ENCODE measurements at places on chromosomes 4 and X.
A peak's percentile ranks its signal among the peaks of the same experiment; 100 is the strongest.

DNA sequence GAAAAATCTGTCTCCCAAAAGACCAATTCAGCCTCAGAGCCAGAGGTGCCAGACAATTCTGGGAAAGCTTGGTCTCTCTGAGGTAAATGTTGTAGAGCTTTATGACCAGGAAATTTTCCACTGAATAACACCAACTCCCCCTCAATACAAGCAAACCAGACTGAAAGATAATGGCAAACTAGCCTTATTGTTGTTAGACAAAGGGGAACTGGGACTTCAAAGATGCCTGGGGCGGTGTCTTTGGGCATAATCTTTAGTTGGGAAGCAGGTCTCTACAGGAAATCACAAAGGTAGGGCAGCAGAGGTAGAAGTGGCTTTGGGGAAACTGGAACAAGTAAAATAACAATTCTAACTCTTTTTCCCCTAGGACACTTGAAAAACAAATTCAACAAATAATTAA, 12.0 kb downstream of the COL4A6 start:
- DNase-seq: no peak

- no peak for DNase-seq
Measured at GRCh38 chr4:120055162-120055561, 11.5 kb downstream of the MAD2L1 start.

DNA sequence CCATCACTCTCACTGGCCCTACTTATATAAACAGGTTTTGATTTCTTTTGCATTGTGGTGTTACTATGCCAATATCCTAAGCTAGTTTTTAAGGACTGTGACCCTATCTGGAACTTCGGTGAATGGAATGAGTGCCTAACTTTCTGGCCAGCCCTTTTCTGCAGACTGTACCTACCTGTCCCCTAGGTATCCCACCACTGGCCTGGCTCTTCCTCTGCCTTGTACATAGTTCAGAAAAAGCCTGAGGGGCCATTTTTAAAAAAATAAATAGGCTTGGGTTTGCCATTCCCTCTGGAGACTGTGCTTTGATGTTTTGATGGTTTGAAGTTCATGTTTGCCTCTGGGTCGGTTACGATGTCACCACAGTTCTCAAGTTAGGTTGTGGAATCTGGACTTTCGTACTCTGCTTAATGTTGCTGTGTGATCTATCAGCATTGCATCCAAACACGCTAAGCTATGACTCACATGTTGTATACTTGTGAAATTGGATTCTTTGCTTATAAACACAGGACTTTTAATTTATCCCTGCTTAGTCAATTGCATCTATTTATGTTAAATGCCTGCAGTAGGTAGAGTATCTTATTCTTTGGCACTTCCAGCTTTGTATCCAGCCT, 182.0 kb downstream of the ANKRD50 start:
- DNase-seq: no peak

GRCh38 chr4:99961711-99962110, 11.6 kb upstream of the H2AZ1 start:
- peak; percentile 32 for DNase-seq

- DNase-seq: no peak
Measured at GRCh38 chrX:20116087-20116576, 575 bp downstream of the MAP7D2 start.

DNA sequence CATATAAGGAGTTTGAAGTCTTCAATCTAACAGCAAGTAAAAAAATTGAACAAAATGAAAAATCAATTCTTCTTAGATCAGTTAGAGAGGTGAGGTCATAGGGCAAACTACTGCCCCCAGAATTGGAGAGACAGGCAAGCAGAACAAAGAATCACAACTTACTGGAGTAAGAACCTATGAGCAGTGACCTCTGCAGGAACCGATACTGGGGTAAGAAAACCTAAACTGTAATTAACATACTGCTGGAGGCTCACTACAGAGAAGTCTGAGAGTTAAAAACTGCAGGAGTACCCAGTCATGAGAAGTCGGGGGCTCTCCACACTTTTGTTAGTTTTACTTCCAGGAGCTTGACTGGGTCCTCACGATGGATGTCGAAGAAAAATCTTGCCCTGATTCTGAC, 16.0 kb downstream of the CLDN22 start:
- no peak for DNase-seq

GRCh38 chr4:61301271-61301670, 101.1 kb downstream of the ADGRL3 start:
- DNase-seq: no peak

DNA sequence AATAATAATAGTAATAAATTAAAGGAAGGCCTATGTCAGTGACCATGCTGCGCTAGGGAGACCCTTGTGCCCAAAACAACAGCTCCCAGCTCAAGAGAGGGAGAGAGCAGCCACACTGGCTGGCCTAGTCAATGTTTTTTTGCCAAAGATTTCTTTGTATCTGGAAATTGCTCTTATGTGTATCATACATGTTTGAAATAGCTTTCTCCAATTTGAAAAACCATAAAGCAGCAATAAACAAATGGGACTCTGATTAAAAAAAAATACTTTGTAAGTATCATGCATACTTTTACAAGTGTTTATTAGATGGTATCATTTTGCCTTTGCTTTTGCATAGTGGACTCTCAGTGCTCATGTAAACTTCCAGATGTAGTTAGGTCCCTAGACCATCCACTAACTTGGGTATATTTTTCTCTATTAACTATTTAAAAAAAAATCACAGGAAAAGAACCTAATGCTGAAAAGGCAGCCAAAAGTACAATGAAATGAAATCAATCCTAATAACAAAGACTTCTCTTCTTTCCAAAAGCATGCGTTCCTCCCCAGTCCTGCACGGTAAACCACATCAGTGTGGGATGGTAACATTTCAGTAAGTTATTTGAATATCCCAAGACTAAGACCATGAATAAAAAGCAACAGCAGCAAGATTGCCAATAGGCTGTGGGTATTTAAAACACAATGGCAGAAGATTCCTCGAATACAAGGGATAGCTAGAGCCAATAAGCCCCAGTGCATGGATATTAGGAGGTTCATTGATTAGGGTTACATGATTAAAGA, 117.6 kb downstream of the PALLD start:
- DNase-seq: no peak

DNA sequence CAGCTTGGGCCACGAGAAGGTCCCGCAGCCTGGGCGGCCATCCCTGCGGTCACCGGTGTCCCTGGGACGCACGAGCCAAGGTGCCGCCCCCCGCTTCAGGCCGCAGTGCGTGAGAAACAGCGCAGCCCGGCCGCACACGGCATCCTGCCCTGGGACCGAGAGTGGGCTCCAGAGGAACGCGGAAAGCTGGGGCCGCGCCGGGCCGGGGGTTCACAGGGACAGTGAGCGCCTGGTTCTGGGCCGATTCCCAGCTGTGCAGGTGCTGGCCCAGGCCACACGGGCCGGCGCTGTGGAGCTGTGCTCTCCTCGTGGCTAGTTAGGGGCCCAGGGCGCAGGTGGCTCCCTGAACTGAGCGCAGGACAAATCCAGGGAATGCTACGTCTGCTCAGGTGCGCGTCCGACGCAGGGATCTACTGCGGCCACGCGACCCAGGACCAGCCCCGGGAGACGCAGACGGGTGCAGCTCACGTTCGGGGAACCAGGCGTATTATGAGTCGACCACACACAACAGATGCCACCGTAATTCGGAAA, 25.8 kb upstream of the GTPBP6 start:
- no peak for DNase-seq

DNA sequence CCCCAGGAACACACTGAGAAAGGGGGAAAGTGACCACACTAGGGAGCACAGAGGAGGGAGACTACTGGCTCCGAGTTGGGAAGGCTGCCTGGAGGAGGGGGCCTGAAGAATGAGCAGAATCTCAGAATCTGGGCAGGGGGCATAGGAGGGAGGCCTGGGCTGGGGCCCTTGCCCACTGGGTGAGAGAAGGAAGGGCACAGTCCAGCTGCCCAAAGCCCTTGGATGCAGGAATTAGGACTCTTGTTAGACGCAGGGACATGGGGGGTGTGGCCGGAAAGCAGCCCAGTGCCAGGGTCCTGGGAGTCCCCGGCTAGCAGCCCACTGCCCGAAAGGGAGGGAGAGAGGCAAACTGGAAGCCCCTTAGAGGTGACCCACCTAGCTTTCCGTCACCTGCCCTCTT, 1.9 kb upstream of the DUSP9 start:
- no peak for DNase-seq

GRCh38 chr4:128841402-128841801, 31.9 kb downstream of the JADE1 start:
- no peak for DNase-seq

GRCh38 chrX:94454606-94455005, 780.6 kb downstream of the FAM133A start:
- no peak for DNase-seq

DNA sequence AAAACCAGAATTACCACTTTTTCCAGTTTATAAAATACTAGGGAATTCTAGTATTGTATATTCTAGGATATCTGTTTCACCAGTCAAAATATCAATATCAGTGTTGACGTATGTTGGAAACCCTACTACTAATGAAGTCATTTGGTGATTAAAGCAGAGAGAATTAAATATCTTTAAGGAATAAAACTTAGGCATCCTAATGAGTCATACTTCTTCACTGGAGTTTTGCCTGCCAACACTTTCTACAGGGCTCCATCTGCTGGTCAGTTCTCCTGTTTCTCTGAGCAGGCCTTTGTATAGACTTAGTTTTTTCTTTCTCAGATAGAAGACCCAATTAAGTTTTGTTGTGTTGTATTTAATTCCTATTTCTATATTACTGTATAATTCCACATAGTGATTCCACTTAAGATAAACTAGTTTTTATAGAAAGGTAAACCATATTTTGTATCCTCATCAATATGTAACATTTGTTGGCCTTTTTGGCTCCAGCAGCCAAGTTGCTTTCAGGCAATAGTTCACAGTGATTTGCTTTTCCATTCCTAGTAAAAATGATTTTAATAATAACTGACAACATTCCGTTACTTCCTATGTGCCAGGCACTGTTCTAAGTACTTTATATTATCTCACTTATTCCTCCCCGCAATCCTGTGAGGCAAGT, 3.5 kb downstream of the AP1AR start:
- peak; percentile 80 for DNase-seq

DNA sequence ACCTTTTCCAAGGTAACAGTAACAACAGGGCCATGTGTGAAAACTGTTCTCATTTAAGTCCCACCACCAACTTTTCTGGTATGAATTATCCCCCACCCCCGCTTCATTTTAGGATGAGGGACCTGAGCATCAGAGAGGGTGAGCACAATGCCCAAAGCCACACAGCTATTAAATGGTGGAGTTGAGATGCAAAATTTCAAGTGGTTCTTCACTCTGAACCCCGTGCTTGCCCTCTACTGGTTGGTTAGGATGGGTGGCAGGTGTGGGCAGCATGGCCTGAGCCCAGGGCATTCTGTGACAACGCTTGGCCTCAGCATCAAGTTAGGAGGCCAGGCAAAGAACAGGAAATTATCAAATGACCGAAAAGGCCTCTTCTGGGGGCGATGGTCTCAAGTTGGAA, 33.5 kb downstream of the MED28 start:
- DNase-seq: no peak

GRCh38 chr4:27000122-27000521, 139.5 kb downstream of the STIM2 start:
- DNase-seq: no peak

- peak; percentile 45 for DNase-seq
Measured at GRCh38 chrX:15468036-15468435, 25.1 kb downstream of the PIR start.

GRCh38 chr4:7638984-7639789, 204.5 kb upstream of the PSAPL1 start:
- peak; percentile 92 for DNase-seq

GRCh38 chr4:81557306-81557705, 85.6 kb upstream of the RASGEF1B start:
- no peak for DNase-seq

- no peak for DNase-seq
Measured at GRCh38 chr4:114146947-114147618, 167.6 kb upstream of the ARSJ start.

- no peak for DNase-seq
Measured at GRCh38 chr4:89301003-89301402, 6.6 kb downstream of the GPRIN3 start.

GRCh38 chr4:963276-964225, 9.8 kb downstream of the DGKQ start:
- no peak for DNase-seq

DNA sequence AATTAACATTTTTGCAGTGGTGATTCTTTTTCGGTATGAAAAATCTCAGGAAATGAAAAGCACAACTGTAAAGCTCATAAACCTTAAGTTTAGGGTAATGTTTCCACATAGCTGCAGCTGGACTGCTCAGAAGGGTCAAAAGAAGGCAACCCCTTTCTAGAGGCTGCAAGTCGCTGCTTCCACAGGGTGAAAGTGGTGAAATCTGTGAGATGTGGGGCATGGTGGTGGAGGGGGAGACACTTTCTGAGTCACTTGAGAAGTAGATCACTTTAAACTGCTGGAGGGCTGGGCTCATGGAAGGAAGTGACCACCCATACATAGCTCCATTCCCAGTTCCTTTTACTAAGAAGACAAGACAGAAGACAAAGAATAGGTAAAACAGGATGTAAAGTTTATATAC, 8.7 kb downstream of the SFRP2 start:
- no peak for DNase-seq

DNA sequence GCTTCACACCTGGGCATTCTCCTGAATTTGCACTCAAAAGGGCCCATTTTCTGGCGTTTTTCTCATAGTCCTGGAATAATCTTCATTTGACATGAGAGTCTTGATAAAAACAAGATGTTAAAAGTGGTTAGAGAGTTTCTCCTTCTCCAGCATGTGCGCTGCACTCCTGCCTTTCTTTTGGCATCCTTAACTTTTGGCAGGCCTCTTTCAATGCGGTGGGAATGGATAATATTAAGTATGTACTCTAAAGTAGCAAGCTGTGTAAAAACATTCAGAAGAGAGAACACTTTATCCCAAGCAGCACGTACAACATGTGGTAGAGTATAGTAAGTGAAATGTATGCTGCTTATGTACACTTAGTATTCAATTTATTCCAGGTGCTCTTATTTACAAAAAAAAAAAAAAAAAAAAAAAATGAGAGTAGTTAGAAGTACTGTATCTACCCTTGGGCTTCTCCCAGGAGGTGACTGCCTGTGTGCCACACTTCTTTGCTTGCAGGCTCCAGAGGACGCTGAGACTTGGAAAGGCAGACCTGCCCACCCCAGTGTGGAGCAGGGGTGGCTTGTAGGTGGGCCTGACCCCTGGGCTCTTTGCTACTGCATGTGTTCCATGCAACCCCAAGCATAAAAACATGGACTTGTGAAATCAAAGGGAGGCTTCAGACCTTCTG, 3.9 kb downstream of the FGF2 start:
- DNase-seq: no peak

- no peak for DNase-seq
Measured at GRCh38 chr4:79979785-79980437, 93.1 kb downstream of the ANTXR2 start.

- no peak for DNase-seq
Measured at GRCh38 chrX:107348051-107348450, 101.4 kb upstream of the FRMPD3 start.

DNA sequence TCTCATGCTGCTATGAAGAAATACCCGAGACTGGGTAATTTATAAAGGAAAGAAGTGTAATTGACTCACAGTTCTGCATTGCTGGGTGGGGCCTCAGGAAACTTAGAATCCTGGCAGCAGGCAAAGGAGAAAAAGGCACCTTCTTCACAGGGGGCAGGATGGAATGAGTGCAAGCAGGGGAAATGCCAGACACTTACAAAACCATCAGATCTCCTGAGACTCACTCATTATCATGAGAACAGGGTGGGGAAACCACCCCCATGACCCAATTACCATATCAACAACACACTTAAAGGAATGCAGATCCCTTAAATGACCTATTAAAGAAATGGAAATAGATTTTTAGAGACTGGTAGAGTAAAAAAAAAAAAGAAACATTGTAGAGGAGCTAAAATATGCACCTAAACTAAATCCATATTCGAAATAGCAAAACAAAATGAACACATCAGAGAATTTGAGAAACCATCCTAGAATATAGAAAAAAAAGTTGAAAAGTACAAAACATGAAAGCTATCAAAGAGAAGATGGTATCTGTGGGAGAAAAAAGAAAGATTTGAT, 104.3 kb upstream of the UGT8 start:
- no peak for DNase-seq
